Cortex of kidney (tissue), 1 donor: ENCODE measurements at places on chromosomes 4 and X.

DNA sequence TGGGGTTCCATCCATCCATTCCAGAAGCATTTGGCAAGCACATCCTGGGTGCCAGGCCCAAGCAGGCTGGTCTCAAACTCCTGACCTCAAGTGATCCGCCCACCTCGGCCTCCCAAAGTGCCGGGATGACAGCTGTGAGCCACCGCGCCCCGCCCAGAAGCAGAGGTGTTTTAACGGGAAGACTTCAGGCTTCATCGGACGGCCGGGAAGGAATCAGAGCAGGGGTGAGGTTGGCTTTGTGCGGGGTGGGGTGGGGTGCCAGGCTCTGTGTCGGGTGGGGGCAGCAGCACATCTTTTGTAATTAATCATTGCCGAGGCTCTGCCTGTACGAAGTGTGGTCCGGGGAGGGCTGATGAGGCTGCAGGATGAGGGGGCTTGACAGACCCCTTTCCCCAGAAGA lies 5.1 kb upstream of the SLC25A6 start:
- no peak for DNase-seq

DNA sequence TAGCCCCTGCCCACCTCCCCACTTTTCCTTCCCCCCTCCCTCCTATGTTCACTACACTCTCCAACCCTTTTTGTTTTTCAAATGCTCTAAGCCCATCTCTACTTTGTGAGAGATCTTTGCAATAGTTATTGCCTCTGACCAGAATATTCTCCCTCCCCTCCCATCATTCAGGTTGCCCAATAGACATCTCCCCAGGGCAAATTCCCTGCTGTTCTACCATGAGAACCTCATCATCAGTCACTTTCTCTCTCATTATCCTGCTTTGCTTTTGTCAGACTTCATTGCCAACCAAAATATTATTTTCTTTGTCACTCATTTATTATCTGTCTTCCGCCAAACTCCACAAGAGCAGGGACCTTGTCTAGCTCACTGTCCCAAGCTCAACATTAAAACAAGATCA lies 268.2 kb upstream of the PPARGC1A start:
- DNase-seq, result no peak

GRCh38 chrX:92230628-92231027 lies 451.5 kb downstream of the PCDH11X start:
- no peak for DNase-seq

GRCh38 chr4:67886281-67886680 lies 2.5 kb upstream of the TMPRSS11D start:
- DNase-seq, result no peak

- DNase-seq, result no peak
Measured at GRCh38 chr4:119039779-119040178, 95.9 kb upstream of the MYOZ2 start.

DNA sequence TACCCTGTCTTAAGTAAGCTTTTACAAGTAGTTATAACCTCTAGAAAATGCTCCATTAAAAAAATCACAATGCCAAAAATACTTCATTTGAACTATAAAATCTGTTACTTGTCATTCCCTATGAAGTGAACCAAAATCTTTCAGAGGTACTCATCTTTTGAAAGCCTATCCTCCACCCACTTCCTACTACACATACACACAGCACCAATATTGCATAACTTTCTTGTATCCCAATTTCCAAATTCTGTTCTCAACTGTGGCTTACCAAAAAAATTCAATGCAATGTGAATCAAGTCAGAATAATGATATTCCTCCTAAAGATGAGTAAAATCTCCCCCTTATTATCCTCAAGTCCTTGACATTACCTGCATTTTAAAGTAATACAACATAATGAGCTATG lies 15.9 kb downstream of the DHX15 start:
- no peak for DNase-seq

DNA sequence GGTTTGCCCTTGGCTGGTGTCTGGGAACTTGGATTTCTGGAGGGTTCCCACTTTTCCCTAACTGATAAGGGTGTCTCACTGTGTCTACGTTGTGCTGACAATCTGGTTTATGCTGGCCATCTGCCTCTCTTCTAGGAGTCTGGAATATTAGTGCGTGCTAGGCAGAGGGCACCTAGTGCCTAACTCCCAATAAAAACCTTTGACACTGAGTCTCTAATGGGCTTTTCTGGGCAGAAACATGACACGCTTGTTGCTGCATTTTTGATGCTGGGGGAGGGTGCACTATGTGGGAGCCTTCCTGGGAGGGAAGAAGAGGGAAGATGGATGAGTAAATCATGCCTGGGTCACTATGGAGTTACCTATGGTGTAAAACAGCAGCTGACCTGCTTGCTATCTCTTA lies 16.3 kb upstream of the ZNF41 start:
- no peak for DNase-seq

DNA sequence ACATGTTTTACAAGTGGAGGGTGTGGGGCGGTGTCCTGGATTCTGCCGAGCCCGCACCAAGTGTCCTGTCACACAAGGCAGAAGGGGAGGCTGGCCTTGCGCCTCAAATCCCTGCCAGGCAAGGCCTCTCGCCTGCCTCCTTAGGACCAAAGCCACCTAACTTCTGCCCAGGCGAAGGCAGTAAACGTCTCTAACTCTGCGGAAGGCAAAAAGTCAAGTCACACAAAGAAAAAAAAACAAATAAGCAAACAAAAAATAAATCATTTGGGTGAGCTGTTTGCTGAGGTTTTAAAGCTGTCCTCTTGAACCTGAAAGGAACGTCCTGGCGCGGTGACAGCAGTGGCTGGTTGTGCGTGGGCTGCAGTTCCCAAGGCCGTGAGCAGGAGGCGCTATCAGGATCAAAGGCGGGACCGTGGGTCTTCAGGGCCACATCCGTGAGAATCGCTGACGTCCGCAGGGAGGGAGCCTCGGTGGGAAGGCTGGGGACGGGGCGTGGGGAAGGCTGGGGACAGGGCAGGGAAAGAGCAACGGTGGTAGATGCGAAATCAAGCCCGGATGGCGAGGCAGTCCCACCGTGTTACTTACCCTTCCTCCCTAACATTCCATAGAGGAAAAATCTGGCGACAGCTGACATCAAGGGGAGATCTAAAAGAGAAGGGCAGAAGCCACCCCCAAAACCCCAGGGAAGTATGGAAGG lies 99.1 kb downstream of the TRAPPC11 start:
- DNase-seq, result no peak

DNA sequence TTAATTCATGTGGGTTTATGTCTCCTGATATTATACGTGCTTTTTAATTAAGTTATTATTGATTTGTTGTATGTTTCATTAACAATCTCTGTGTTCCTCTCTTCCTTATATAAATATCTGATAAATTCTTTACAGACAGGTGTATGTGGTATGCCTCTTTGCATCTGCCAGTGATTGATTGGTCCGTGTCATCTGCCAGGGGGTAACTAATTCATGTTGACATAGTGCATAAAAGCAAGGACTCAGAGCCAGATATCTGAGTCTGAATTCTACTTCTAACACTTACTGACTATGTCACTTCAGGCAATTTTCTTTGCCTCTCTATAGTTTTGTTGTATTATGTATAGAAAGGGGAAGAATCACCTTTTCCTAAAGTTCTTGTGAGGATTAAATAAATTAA lies 5.2 kb upstream of the AMBN start:
- DNase-seq, result no peak

GRCh38 chr4:143289370-143289769 lies 47.3 kb upstream of the GAB1 start:
- no peak for DNase-seq

DNA sequence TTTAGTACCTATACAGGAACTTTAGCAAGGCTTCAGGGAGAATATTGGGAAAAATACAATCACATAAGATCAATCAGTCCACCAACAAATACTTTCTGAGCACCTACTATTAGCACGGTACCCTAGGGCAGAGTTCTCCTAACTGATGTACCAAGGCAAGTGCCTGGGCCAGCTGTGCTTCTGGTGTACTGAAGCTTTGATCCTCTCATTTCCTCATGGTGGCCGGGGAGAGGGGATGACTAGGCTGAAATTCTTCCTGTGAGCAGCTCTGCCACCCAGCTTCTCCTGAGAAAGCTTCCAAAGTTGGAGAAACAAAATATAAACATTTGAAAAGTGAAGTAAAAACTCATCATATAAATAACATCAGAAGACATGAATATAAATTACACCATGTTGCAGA lies 49.3 kb upstream of the ATOH1 start:
- DNase-seq, result no peak
